ENCODE measurements at places on chromosomes 7 and 10.

- DNase-seq, result no peak
Measured at GRCh38 chr7:157597562-157597961, 260.8 kb downstream of the DNAJB6 start.

GRCh38 chr10:52213321-52213752 lies 100.7 kb upstream of the DKK1 start:
- DNase-seq, result peak; percentile 75

DNA sequence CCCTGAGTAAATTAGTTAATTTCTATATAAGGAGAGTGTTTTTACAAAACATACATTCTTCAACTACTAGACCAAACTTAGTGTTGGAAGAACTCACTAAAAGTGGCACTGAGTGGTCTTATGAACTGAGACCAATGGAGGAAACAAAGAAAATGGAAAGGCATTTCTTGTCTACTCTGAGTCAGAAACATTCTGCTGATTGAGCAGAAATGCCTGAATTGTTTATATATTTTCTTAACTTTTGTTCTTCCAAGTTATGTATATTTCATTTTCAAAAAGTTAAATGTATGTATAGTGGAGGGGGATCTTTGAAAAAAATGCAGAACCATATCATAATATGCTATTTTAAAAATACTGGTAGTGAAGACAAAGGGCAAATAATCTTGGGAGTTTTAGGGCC lies 320.7 kb downstream of the HGF start:
- no peak for DNase-seq

GRCh38 chr10:98444314-98445006 lies 2.3 kb downstream of the HPS1 start:
- DNase-seq, result no peak

- no peak for DNase-seq
Measured at GRCh38 chr10:28715757-28716156, 38.4 kb downstream of the BAMBI start.

DNA sequence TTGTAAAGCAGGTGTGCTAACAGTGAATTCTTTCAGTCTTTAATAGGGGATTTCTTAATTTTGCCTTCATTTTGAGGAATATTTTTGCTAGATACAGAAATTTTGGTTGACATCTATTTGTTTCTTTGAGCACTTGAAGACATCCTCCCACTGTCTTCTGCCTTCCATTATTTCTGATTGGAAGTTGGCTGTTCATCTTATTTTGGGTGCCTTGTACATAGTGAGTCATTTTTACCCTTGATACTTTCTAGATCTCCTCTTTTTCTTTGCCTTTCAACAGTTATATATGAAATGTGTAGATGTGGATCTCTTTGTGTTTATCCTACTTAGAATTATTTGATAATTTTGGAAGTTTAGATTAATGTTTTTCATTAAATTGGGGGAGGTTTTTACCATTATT lies 631.0 kb downstream of the AUTS2 start:
- DNase-seq, result no peak

- peak; percentile 78 for DNase-seq
Measured at GRCh38 chr7:78939669-78940068, 513.8 kb downstream of the MAGI2 start.

DNA sequence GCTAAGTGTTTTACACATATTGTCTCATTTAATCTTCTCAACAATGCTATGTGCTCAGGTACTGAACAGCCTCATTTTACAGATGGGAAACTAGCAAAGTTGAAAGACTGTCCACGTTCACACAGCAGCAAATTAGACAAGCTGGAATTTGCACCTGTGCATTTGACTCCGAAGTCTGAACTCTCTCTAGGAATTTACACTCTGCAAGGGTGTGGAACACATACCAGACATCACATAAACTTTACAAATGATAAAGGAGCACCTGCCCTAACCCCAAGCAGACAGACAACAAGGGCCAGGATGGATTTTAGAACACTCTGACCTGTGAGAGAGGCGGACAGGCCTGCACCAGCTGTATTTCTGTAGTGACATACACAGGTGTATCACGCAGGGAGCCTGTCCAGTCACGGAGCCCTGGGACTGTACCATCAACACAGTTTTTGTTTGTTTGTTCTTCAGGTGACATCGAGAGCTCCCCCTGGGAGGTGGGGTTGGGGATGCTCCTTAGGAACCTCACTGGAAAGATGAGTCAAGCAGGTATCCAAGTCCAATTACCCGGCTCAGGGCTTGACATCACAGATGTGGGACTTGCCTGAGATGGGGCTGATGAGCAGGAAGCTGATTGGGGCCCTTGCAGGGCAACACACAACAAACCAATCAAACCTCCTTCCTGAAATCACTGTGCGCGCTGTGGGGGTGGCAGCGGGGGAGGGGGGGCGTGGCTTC lies 31.0 kb downstream of the MKI67 start:
- no peak for DNase-seq

- DNase-seq, result no peak
Measured at GRCh38 chr10:24849501-24850299, 102.7 kb downstream of the PRTFDC1 start.

DNA sequence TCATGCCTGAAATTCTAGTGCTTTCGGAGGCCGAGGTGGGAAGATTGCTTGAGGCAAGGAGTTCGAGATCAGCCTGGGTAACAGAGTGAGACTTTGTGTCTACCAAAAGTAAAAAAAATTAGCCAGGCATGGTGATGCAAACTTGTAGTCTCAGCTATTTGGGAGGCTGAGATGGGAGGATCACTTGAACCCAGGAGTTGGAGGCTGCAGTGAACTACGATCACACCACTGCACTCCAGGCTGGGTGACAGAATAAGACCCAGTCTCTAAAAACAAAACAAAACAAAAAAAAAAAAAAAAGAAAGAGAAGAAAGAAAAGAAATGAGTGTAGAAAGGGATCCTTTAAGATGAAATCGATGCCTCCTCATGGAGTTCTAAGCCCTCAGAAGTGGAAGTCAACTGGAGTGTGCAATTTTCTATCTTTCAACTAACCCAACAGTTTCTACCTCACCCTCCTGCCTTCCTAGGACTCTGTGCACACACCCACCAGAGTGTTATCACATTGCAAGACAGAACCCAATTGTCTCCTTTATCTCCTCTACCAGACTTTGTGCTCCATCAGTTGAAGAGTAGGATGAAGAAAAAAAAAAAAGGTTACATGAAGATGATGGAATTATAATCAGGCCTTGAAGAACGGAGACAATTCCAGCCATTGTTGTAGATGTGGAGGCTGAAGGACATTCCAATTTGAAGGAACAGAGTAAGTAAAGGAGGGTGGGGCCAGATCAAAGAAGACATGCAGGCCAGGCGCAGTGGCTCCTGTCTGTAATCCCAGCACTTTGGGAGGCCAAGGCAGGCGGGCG lies 26.9 kb downstream of the NYAP1 start:
- DNase-seq, result no peak

GRCh38 chr7:46245586-46246111 lies 324.6 kb upstream of the IGFBP3 start:
- DNase-seq, result no peak

- DNase-seq, result peak; percentile 71
Measured at GRCh38 chr10:97072851-97073665, 112.7 kb downstream of the SLIT1 start.

GRCh38 chr7:128151635-128152034 lies 89.4 kb upstream of the LEP start:
- DNase-seq, result no peak

GRCh38 chr7:127850195-127850594 lies 181.0 kb downstream of the LRRC4 start:
- DNase-seq, result peak; percentile 17

DNA sequence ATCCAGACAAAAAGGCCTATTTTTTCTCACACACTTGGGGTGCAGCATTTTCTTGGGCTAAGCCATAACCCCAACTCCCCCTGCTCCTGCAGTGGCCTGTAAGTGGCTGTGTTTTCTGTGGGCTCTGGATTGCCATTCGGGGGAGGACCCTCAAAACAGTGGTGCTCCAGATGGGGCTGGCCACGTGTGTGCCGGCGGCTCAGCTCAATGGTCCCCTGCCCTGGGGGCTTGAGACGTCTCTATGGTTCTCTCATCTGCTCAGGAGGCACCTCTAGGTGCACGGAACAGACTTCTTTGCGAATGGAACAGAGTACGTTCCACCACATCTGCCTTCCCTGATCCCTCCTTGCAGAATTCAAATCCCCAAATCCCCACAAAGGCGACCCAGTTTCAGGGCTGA lies 250.0 kb upstream of the SHH start:
- no peak for DNase-seq

- peak; percentile 55 for DNase-seq
Measured at GRCh38 chr7:98286093-98286539, 4.6 kb downstream of the BRI3 start.

GRCh38 chr7:142760071-142760642 lies 10.6 kb upstream of the PRSS2 start:
- no peak for DNase-seq

DNA sequence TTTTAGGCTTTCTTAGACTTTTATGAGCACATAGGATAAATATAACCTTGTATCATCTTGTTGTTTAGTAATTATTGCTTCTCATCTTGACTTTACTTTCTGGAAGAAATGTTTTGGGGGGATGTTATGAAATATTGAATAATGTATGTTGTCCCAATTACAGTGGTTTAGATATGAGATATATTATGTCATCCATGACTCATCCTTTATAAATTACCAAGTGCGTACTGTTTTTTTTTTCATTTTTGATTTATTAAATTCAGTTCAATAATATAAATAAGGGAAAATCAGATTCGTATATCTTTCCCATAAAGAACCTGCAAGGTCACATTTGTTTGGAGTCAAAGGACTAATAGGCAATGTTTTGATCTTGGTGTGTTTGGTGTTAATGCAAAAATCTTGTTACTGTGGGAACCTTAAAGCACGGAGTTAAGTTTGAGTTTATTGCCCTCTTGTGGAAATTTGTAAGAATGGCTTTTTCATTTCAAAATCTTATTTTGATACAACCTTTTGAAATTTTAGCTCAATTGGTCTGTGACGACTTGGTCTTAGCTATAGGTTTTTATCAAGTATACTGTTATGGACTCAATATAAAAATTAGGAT lies 108.6 kb downstream of the SRI start:
- DNase-seq, result peak; percentile 41

DNA sequence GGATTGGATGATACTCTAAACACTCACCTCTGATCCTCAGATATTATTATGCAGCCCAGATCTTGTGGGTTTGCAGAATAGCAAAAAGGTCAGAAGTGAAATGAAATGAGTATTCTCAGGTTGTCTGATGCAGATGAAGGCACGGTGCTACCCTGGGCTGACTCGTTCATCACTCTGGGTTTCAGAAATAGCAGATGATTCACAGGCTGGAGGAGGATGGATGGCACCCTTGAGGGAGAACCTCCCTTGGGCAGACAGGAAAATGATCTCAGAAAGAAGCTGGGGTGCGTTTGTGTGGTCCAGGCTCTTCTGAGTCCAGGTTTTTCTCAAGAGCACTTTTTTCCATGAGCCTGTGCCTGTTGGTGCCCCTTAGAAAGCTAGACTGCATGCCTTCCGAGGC lies 515.8 kb upstream of the MKI67 start:
- DNase-seq, result no peak

- DNase-seq, result no peak
Measured at GRCh38 chr7:158432369-158433341, 155.0 kb downstream of the PTPRN2 start.
